CD4-positive, alpha-beta T cell treated with Interleukin-4 for 4 hours (primary cell): ENCODE measurements at places on chromosomes 7 and 10.

GRCh38 chr7:88037050-88037449, 103.0 kb downstream of the ADAM22 start:
- no peak for DNase-seq

GRCh38 chr7:69932034-69932628, 333.9 kb downstream of the AUTS2 start:
- no peak for DNase-seq

DNA sequence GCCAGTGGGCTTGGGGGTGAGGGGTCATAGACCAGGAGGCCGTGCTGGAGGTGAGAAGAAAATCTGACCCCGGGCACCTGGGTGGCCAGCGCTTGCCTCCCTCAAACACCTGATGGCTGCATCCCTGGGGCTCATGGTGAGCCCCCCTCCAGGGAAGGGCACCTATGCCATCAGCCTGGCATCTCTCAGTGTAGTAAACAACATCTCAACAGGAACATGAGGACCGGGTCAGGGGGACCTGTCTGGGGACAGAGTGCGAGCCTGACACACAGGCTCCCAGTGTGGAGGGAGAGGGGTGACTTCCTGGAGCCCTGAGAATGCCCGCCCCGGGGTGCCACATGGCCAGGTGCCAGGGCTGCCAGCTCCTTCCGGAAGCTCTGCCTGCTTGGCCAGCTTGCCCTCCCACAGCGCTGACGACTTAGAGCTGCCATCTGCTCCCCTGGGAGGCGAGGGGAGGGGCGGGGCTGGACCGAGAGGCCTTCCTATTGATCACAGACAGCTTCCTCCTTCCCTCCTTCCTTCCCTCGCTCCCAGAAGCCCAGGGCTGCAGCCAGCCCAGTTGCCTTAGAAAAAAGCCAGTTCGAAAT, 12.3 kb downstream of the STX1A start:
- no peak for DNase-seq

- no peak for DNase-seq
Observed at GRCh38 chr7:118648002-118648401, 423.5 kb downstream of the ANKRD7 start.

DNA sequence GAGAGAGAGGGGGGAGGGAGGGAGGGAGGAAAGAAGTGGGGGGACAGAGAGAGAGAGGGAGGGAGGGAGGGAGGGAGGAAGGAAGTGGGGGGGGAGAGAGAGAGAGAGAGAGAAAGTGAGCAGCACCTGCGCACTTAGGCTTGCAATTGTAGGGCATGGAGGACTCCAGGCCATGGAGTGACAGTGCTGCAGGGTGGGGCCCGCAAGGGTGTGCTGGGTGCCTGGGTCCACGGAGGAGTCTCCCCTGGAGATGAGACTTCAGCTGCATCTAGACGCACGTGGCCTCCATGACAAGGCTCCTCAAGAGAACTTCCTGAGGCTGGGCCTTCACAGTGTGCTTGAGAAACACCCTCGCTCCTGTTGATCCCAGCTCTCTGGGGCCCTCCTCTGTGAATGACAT, 44.5 kb downstream of the CLRN3 start:
- DNase-seq, result no peak

DNA sequence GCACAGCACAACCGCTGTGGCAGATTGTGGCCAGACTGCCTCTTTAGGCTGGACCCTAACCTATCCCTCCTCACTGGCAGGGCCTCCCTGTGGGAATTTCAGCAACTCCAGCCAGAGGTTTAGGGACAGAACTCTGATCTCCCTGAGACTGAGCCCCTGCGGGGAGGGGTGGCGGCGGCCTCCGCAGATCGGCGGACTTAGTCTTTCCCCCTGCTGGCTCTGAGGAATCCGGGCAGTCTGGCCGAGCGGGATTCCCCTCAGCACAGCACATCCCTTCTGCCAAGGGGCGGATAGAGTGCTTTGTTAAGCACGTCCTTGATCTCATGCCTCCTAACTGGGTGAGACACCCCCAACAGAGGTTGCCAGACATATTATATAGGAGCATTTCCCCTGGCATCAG, 224.2 kb upstream of the NPY start:
- DNase-seq, result no peak

DNA sequence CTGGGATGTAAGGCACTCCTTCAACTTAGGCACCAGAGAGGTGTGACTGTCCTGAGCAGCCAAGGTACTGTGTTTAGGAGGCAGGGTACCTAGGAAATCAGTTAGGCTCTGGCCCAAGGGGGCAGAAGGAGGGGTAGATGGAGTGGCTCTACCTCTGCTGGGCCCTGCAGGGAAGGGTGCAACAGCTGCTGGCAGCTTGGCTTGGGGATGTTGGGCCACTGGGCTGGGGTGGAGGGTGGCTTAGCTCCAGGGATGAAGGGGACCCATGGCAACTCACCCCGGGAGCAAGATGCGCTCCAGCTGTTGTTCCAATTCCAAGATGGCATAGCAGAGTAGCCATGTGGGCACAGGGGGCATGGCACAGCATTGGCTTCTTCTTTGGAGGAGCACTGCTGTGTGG, 42.1 kb downstream of the NEURL1 start:
- no peak for DNase-seq

DNA sequence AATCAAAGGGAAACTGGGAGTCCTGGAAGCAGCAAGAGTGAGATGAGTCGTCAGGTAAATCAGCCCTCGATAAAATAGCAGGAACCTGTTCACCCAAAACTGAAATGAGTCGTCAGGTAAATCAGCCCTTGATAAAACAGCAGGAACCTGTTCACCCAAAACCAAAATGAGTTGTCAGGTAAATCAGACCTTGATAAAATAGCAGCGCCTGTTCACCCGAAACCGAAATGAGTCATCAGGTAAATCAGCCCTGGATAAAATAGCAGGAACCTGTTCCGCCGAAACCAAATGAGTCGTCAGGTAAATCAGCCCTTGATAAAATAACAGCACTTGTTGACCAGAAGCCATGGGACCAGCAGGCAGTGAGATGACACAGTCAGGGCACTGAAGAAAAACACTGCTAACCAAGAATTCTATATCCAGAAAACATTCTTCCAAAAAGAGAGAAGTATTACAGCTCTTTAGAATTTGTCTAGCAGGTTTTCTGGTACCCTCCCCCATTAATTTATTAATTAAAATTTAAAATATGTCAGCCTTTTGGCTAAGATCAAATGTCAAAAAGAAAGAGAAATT, 3.4 kb upstream of the CYP2E1 start:
- DNase-seq, result no peak

DNA sequence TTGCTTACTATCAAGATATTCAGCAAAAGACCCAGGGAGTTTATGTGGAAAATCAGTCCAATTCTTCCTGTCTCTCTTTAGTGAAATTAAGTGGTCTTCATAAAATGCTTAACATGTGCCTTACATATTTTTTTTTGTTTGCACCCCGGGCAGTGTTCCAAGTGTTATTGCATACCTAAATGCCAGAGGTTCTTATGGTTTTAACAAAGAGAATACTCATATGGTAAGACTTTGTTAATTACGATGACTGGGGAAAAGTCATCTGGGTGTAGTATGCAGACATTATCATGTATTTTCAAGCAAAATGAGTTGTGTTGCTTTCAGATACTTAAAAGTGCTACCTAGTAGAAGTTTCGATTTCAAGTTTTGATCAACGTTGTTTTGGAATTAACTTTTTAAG, 82.6 kb downstream of the PRKG1 start:
- DNase-seq, result no peak

DNA sequence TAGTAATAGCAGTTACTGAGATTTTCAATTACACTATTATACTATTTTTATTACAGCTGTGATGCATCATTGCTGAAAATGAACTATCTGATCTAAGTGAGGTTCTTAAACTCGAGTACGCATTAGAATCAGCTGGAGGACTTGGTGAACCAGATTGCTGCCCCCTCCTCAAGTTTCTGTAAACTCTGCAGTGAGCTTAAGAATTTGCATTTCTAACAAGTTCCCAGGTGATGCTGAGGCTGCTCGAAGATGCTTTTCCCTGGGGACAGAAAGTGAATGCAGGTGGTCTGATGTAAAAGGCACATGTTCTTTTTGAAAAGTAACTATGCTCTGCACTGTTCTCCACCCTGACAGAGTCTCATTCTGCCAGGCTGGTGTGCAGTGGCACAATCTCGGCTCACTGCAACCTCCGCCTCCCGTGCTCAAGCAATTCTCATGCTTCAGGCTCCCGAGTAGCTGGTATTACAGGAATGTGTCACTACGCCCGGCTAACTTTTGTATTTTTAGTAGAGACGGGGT, 12.5 kb downstream of the RNF133 start:
- DNase-seq, result no peak

- peak; percentile 83 for DNase-seq
Observed at GRCh38 chr7:35906191-35906908, 105.5 kb downstream of the SEPTIN7 start.
